K562 (cell line): ENCODE measurements at places on chromosomes 7 and 10. TPM values are rescaled to one million over a fixed set of nuclear protein-coding genes. Genes with fewer than 3 reads are reported as not detected.
A peak's percentile ranks its signal among the peaks of the same experiment; 100 is the strongest.

Gene MALRD1
- total RNA-seq: not detected in 2 replicates

Gene PSD
- 1.5 and 1.7 TPM in 2 replicates for total RNA-seq

Gene ZKSCAN5
- total RNA-seq: 14.3 and 15.4 TPM in 2 replicates

Gene DOCK4
- 3.8 and 4.9 TPM in 2 replicates for total RNA-seq

Gene CALCR
- 0.09 and 0.16 TPM in 2 replicates for total RNA-seq

Gene ADARB2
- total RNA-seq: not detected in 2 replicates

DNA sequence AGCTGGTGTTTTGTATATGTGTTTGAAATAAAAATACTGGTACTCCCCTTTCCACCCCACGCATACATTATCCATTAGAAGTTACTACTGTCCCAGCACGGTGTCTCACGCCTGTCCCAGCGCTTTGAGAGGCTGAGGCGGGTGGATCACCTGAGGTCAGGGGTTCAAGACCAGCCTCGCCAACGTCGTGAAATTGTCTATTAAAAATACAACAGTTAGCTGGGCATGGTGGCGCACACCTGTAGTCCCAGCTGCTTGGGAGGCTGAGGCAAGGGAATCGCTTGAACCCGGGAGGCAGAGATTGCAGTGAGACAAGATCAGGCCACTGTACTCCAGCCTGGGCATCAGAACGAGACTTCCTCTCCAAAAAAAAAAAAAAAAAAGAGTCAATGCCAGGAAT lies 2.7 kb downstream of the HBP1 start:
- H3K27me3 ChIP-seq: no peaks in the 10 kb centered on the region
- H3K4me3 ChIP-seq: no peak overlapping the region
- DNase-seq: no peak
- H3K27ac ChIP-seq: no peak overlapping the region
- H3K36me3 ChIP-seq: no peaks in the 10 kb centered on the region; the same call in 2 of the 3 replicates

GRCh38 chr7:75565132-75565837 lies 73.2 kb downstream of the SPDYE5 start:
- no peak overlapping the region for H3K27ac ChIP-seq
- H3K4me1 ChIP-seq: peaks cover 8% of the 10 kb centered on the region; the same call in 1 of the 2 replicates
- H3K27me3 ChIP-seq: no peaks in the 10 kb centered on the region
- H3K4me3 ChIP-seq: no peak overlapping the region
- DNase-seq: no peak
- H3K36me3 ChIP-seq: peaks cover 3% of the 10 kb centered on the region; the same call in 1 of the 3 replicates

GRCh38 chr10:28315140-28315539 lies 12.3 kb upstream of the MPP7 start:
- no peaks in the 10 kb centered on the region for H3K36me3 ChIP-seq
- no peak for DNase-seq
- H3K27me3 ChIP-seq: 0 out of 3 replicates have a peak, but pooled peaks cover 2% of the 10 kb centered on the region

DNA sequence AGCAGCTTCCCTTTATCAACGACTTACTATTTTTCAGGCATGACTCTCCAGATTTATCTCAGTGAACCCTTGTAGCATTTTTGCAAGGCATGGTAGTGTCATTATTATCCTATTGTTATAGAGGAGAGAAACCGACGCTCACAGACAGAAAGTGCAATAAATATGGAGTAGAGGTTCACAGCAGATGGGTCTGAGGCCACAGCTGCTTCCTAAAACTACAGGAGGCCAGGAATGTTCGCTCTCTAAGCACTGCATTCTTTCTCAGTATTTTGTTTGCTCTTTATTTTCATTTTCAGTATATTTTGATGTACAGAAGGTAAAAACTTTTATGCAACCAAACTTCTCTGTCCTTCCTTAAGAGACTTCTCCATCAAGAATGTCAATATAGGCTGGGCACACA lies 4.5 kb upstream of the AEBP1 start:
- H3K27me3 ChIP-seq: peaks cover 5% of the 10 kb centered on the region; the same call in 2 of the 3 replicates

GRCh38 chr7:15543256-15543655 lies 18.6 kb downstream of the AGMO start:
- H3K4me1 ChIP-seq: no peaks in the 10 kb centered on the region
- H3K27ac ChIP-seq: no peak overlapping the region
- no peaks in the 10 kb centered on the region for H3K36me3 ChIP-seq
- no peaks in the 10 kb centered on the region for H3K27me3 ChIP-seq
- H3K4me3 ChIP-seq: no peak overlapping the region

DNA sequence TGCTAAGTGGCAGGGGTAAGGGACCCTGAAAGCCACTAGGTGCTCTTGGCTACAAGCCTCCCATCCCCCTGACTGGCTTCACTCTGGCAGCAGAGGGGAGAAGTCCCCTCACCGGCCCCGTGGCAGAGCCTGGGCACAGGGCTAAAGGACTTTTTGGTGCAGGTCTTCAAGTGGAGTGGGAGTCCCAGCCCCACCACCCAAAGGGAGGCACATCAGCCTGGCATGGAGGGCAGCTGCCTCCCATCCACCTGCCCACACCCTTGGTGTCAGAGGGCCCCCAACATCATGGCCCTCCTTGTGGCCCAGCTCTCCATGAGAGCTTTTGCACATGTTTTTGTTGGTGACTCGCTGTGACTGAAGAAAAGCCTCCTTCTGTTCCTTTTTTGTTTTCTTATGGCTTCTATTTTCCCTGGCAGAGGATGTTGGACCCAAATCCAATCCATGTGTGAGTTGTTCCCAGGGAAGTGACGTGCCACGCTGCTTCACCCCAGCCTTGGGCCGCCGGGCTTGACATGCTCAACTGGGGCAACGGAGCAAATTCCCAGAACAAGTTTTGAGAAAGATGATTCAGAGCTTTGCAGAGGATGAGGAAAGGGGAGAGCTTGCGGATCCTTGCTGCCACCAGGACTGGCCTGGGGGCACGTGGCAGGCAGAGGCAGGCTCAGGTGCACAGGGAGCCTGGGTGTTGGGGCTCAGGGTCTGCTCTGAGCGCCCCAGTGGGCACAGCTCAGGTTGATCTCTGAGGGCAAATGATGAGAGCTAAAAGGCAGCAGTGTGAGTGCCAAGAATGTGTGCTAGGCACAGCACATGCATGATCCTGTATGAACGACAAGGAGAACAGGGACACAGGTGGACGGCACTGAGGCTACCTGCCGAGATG lies 1.9 kb upstream of the AEBP1 start:
- H3K36me3 ChIP-seq: no peaks in the 10 kb centered on the region
- H3K27me3 ChIP-seq: peaks cover 17% of the 10 kb centered on the region; the same call in 2 of the 3 replicates
- no peak for DNase-seq
- no peak overlapping the region for H3K4me3 ChIP-seq
- H3K4me1 ChIP-seq: peaks cover 31% of the 10 kb centered on the region
- no peak overlapping the region for H3K27ac ChIP-seq

GRCh38 chr7:94620703-94621118 lies 35.2 kb downstream of the SGCE start:
- no peak for DNase-seq
- no peak overlapping the region for H3K4me3 ChIP-seq
- no peaks in the 10 kb centered on the region for H3K4me1 ChIP-seq
- H3K27ac ChIP-seq: no peak overlapping the region

DNA sequence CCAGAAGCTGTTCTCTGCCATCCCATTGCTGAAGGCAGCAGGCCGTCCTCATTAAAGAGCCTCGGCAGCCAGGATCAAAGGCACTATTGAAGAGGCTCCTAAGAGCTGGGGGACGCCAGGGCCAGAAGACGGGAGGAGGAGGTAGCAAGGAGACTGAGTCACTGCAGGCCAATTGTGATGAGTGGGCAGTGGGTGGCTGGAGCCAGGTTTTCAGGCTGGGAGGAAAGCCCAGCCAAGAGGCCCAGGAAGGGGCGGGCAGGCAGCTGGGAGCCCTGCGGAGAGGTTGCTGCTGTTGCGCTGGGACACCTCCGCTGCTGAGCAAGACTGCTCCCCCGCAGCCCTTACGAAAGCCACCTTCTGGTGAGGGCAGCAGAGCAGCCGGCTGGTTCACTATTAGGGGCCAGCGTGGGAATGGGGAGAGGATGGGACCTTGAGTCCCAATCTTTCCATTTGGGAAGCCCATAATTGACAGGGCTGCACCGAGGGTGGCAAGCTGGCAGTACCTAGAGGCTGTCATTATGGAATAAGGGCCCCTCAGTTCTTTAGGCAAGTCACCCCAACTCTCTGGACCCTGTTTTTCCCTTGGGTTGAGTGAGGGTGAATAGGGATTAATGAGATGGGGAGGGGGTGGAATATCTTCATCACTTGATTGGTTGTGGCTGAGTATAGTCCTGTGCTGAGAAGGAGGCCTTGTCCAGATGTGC lies 48.4 kb downstream of the UNC5B start:
- no peaks in the 10 kb centered on the region; the same call in 2 of the 3 replicates for H3K27me3 ChIP-seq
- no peak overlapping the region for H3K4me3 ChIP-seq
- peaks cover 29% of the 10 kb centered on the region for H3K4me1 ChIP-seq
- no peaks in the 10 kb centered on the region for H3K36me3 ChIP-seq
- DNase-seq: no peak

- H3K4me1 ChIP-seq: no peaks in the 10 kb centered on the region
- DNase-seq: no peak
- H3K27me3 ChIP-seq: no peaks in the 10 kb centered on the region
- H3K36me3 ChIP-seq: peaks cover 66% of the 10 kb centered on the region; the same call in 2 of the 3 replicates
- H3K4me3 ChIP-seq: no peak overlapping the region
These were observed 66.9 kb downstream of the STK17A start for GRCh38 chr7:43649755-43650274.

DNA sequence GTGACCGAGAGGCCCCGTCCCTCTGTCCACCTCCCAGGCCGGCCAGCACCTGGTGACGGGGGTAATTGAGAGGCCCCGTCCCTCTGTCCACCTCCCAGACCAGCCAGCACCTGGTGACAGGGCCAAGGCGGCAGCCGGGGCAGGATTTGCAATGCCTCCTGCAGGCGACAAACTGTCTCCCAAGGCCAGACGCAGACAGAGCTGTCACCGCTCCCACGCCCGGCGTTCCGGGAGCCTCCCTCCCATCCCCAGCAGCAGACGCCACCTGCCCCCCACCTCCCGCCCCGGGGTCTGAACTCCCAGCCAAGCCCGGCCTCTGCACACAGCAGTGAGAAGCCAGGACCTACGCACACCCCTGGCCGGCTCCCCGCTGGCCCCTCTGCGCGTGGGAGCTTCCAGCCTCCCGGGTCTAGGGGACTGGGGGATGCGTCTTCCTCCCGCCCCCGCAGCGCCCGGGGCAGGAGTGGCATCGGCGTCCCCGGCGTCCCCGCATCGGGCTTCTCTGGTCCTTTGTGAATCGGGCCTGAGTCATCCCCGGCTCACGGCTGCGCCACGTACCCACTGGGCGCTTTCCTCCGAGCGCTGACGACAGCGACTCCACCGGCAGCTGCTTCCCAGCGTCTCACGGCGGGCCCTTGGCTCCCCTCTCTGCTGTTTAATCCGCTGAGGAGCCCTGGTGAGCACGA lies 95.1 kb upstream of the DIP2C start:
- no peaks in the 10 kb centered on the region for H3K36me3 ChIP-seq
- DNase-seq: peak; percentile 45
- no peak overlapping the region for H3K27ac ChIP-seq
- no peak overlapping the region for H3K4me3 ChIP-seq
- H3K4me1 ChIP-seq: peaks cover 45% of the 10 kb centered on the region

GRCh38 chr7:127438836-127439235 lies 46.3 kb upstream of the ZNF800 start:
- no peak overlapping the region for H3K27ac ChIP-seq
- no peaks in the 10 kb centered on the region for H3K4me1 ChIP-seq
- no peaks in the 10 kb centered on the region for H3K36me3 ChIP-seq
- DNase-seq: no peak
- H3K27me3 ChIP-seq: no peaks in the 10 kb centered on the region

DNA sequence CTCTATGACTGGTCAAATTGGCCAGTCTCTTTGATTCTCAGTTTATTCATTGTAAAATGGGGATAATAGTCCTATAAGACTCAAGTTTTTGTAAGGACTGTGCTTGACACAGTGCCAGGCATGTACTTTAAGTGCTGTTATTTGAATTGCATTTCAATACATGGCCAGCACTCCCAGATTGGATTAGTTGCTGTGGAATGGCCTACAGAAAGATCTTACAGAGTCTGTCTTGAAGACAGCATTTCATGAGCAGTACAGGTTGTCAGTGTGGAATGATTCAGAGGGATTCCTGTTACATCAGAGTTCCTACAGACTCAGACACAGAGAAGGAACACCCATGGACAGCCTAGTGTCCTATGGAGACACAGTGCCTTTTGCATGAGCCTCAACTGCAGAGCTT lies 238.1 kb upstream of the BMPER start:
- H3K4me3 ChIP-seq: no peak overlapping the region
- no peak overlapping the region for H3K27ac ChIP-seq
- no peaks in the 10 kb centered on the region for H3K36me3 ChIP-seq
- H3K27me3 ChIP-seq: no peaks in the 10 kb centered on the region
- no peaks in the 10 kb centered on the region for H3K4me1 ChIP-seq

DNA sequence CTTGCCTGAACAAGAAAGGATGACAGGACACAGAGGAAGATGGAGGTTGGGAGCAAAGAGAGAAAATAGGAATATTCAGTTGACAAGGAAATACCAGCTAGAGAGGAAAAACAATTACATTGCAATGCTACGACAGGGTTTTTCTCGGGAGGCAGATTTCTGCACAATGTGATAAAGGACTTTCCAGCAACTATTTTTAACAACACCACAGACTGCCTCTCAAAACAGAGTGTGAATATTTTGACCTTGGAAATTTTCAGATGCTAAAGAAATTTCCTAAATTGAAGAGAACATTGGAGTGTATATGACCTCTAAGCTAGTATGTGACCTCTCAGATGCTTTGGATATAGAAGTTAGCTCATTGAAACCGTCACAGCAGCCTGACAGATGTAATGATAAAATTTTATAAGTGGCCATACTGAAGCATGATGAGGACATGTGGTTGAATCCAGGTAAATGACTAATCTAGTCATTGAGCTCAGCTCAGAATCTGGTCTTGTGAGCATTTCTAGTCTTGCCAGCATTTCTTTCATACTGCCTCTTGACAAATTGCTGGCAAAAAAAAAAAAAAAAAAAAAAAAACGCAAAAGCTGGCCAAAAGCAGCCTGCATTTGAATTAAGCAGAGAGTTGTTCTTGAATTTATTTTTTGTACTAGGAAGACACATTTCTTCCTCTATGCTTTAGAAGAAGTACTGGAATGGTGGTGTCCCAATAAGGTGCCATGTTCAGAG lies 24.4 kb downstream of the GPR141 start:
- H3K36me3 ChIP-seq: no peaks in the 10 kb centered on the region
- H3K27me3 ChIP-seq: no peaks in the 10 kb centered on the region
- no peak for DNase-seq
- H3K4me1 ChIP-seq: no peaks in the 10 kb centered on the region; the same call in 2 of the 3 replicates
- no peak overlapping the region for H3K27ac ChIP-seq
- H3K4me3 ChIP-seq: no peak overlapping the region

GRCh38 chr7:45595809-45596664 lies 21.9 kb downstream of the ADCY1 start:
- H3K36me3 ChIP-seq: no peaks in the 10 kb centered on the region
- H3K27me3 ChIP-seq: peaks cover 58% of the 10 kb centered on the region
- H3K27ac ChIP-seq: no peak overlapping the region
- no peak overlapping the region for H3K4me3 ChIP-seq
- H3K4me1 ChIP-seq: no peaks in the 10 kb centered on the region

DNA sequence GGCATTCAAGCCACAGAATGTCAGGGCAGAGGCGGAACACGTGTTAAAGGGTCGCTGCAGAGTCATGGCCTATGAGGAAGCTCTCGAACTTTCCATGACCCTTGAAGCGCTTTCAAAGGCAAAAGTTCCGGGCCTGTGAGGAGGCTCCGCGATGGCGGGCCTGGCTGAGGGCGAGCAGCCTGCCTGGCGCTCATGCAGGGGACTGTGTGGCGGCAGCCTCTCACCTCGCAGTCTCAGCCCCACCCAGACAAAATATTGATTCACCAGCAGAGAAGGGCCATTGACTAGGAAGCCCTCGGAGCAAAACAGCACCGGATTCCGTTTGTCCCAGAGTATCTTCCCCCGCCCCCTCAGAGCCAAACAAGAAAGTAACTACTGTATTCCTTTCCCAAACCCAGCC lies 12.8 kb upstream of the CNNM1 start:
- H3K4me1 ChIP-seq: peaks cover 9% of the 10 kb centered on the region
- no peaks in the 10 kb centered on the region for H3K36me3 ChIP-seq
- H3K4me3 ChIP-seq: no peak overlapping the region
- H3K27ac ChIP-seq: no peak overlapping the region
- peaks cover 6% of the 10 kb centered on the region; the same call in 1 of the 3 replicates for H3K27me3 ChIP-seq
- DNase-seq: no peak

- no peak overlapping the region for H3K27ac ChIP-seq
- no peaks in the 10 kb centered on the region for H3K4me1 ChIP-seq
These were observed 534.1 kb downstream of the ANKRD7 start for GRCh38 chr7:118758582-118758981.
